ENCODE measurements at places on chromosomes 2 and 18.

GRCh38 chr2:43347746-43348145 lies 121.3 kb upstream of the ZFP36L2 start:
- H3K4me3 ChIP-seq, result no peak overlapping the region
- no peak overlapping the region for H3K27ac ChIP-seq
- H3K36me3 ChIP-seq, result no peaks in the 10 kb centered on the region
- no peaks in the 10 kb centered on the region for H3K27me3 ChIP-seq

DNA sequence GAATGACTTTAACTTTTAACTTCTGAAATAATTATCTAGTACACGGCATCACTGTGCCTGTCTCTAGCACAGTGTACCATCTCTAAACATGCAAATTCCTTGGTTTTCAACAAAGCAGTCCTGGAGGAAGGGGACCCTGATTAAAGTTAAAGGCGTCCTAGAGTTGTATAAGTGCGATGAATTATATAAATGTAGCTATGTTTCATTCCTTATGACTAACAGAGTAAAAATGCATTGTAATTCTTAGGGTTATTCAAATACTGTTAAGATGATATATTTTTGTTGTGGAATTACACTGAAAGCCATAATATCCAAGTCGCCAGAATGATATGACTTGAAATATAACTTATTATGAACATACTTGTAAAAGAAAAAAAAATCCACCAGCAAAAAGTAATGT lies 544.9 kb upstream of the LINC00305 start:
- H3K4me3 ChIP-seq, result no peak overlapping the region
- no peaks in the 10 kb centered on the region for H3K27me3 ChIP-seq
- no peaks in the 10 kb centered on the region for H3K36me3 ChIP-seq
- H3K27ac ChIP-seq, result no peak overlapping the region

DNA sequence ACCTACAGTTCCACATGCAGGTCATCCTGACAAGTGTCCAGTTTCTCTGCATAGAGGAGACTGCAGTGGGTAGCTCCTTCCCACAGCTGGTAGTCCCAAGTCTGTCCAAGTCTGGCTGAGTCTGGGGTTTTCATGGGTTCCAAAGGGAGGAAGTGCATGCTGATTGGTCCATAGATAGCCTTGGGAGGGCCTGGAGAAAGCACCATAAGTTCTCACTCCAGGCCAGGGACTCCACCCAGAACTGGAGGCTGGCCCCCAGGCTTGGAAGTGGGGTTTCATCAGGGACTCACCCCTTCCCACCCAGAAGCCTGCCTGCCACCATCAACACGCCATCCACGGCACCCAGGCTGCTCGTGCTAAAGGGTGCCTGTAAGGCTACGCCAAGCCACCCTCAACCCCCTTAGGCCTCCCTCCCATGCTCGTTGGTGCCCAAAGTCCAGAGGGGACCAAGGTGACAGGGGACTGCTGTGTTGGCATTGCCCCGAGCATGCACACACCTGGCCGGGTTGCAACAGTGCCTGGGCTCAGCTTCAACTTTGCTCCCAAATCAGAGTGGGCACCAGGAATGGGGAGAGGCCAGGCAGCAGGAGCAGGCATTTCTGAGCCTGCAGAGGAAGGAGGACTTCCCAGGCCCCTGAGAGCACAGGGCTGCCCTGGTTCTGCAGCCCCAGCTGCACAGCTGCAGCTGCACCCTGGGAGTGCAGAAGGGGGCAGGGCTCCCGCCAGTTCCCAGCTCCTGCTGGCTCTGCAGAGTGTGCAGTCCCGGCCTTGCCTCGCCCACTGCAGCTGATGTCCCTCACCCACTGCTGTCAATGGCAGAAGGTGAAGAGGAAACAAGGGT lies 116.5 kb upstream of the MAP2 start:
- DNase-seq, result no peak
- H3K27ac ChIP-seq, result no peak overlapping the region

GRCh38 chr18:11106894-11107293 lies 42.5 kb downstream of the PIEZO2 start:
- H3K36me3 ChIP-seq, result no peaks in the 10 kb centered on the region
- H3K27ac ChIP-seq, result no peak overlapping the region
- no peak overlapping the region for H3K4me3 ChIP-seq
- DNase-seq, result no peak
- H3K4me1 ChIP-seq, result no peaks in the 10 kb centered on the region

DNA sequence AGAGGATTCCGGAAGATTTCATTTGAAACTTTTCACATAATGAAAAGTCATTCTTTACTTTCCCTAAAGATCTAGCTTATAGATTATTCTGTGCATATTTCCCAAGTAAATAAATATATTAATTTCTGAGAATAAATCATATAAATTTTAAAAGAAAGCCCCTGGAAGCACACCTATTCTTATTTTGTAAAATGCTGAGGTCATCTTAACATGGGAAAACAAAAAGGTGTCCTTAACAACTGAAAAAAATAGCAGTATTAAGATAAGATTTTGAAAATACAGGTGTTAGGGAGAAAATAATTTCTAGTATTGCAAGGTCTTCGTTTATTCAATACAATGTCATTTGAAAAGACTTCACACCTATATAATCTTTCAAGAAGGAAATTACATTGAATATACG lies 567.5 kb upstream of the CHAC2 start:
- H3K4me3 ChIP-seq, result no peak overlapping the region
- no peak for DNase-seq

GRCh38 chr18:63073481-63073880 lies 246.1 kb downstream of the BCL2 start:
- no peaks in the 10 kb centered on the region for H3K4me1 ChIP-seq
- no peak for DNase-seq
- no peaks in the 10 kb centered on the region for H3K27me3 ChIP-seq
- no peaks in the 10 kb centered on the region for H3K36me3 ChIP-seq
- no peak overlapping the region for H3K27ac ChIP-seq

DNA sequence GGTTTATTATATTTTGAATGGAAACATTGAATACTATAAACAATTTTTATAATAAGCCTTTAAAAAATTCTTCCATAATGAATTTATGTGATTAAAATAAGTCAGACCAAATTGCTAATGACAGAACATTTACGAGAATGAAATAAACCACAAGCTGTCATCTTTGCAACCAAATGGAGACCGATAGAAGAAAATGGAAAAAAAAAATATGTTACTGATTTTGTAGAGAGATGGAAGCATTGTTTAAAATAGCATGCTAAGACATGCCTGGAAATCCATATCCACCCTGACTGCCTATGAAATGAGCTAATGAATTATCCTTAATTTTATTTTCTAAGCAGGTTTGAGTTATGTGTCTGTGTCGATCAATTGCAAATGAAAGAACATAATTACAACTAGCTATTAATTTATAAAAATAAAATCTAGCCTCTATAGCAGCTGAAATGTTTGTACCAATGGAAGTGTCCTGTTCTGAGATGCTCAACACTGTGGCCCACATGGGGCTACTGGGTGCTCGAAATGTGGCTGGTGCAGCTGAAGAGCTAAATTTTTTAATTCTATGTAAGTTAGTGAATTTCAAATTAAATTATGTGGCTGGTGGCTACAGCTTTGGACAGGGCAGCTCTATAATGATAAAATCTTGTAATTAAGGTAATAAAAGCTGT lies 832.8 kb downstream of the RNF144A start:
- H3K4me3 ChIP-seq, result no peak overlapping the region
- H3K27ac ChIP-seq, result no peak overlapping the region
- no peak for DNase-seq

GRCh38 chr2:128645631-128646030 lies 327.0 kb upstream of the HS6ST1 start:
- H3K36me3 ChIP-seq, result no peaks in the 10 kb centered on the region
- peaks cover 29% of the 10 kb centered on the region for H3K4me1 ChIP-seq
- no peaks in the 10 kb centered on the region for H3K27me3 ChIP-seq
- no peak overlapping the region for H3K27ac ChIP-seq
- no peak for DNase-seq

GRCh38 chr2:74003494-74004211 lies 18.9 kb downstream of the TET3 start:
- peaks cover 46% of the 10 kb centered on the region for H3K36me3 ChIP-seq
- no peak for DNase-seq
- H3K4me1 ChIP-seq, result peaks cover 58% of the 10 kb centered on the region

DNA sequence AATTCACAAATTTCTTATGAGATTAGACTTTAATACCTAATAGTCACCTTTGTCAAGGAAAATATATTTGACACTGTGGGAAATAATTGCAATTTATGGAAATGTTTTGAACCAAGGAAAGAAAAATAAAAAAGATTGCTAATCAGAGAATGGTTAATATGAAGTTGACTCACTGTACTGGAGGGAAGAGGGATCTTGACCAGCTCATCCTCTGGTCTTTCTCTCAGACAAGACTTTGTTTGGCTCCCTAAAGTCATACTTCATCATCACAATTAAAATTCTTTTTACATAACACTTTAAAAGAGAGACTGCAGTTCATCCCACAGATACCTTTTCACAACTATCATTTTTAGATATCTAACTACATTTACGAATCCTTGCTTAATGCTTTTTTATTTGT lies 538.5 kb upstream of the ZEB2 start:
- H3K27me3 ChIP-seq, result no peaks in the 10 kb centered on the region
- no peak overlapping the region for H3K27ac ChIP-seq
- no peak for DNase-seq
- no peaks in the 10 kb centered on the region for H3K36me3 ChIP-seq
- H3K4me3 ChIP-seq, result no peak overlapping the region
- H3K4me1 ChIP-seq, result no peaks in the 10 kb centered on the region

DNA sequence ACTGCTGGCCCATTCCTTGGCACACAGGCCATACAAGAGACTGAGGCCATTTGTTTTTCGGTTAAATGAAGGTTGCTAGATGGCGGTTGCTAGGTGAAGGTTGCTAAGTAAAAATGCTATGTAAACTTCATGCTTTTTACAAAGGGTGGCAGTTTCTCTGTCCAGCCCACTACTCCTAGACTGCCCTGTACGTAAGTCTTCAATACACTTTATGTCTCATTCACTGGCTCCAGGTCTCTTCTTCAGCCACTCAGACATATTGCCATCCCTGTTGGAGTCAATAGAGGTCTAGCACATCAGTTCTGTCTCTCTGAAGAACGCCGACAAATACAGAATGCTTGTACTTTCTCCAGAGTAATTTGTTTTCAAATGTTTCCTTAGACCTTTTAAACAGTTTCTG lies 370.9 kb upstream of the RND3 start:
- DNase-seq, result no peak
- no peaks in the 10 kb centered on the region for H3K36me3 ChIP-seq
- no peak overlapping the region for H3K27ac ChIP-seq
- H3K27me3 ChIP-seq, result no peaks in the 10 kb centered on the region

GRCh38 chr2:216903470-216903869 lies 43.6 kb upstream of the TNP1 start:
- no peaks in the 10 kb centered on the region for H3K27me3 ChIP-seq
- DNase-seq, result no peak
- H3K4me1 ChIP-seq, result peaks cover 5% of the 10 kb centered on the region
- no peak overlapping the region for H3K4me3 ChIP-seq

- no peak for DNase-seq
- no peaks in the 10 kb centered on the region for H3K4me1 ChIP-seq
- no peaks in the 10 kb centered on the region for H3K27me3 ChIP-seq
- H3K27ac ChIP-seq, result no peak overlapping the region
- H3K36me3 ChIP-seq, result no peaks in the 10 kb centered on the region
These were observed 29.4 kb downstream of the NGEF start for GRCh38 chr2:232983669-232984140.

DNA sequence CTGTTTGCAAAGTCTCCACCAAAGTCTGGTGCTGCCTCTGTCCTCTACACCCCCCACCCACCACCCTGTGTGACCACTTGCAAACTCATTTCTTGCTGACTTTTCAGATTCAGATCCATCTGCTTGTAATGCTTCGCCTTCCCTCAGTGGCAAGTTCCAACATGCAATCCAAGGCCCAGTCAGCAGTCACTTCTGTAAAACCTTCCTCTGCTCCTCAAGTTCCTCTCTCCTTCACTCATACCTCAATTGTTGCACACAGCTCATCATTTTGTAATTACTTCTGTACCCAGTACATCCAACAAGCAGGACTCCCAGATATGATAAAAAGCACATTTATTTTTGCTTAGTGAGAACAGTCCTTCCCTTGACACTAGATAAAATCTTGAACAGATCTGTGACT lies 6.5 kb upstream of the LOXHD1 start:
- H3K4me1 ChIP-seq, result peaks cover 1% of the 10 kb centered on the region
- H3K36me3 ChIP-seq, result no peaks in the 10 kb centered on the region
- no peaks in the 10 kb centered on the region for H3K27me3 ChIP-seq
- H3K4me3 ChIP-seq, result no peak overlapping the region
- no peak for DNase-seq
- H3K27ac ChIP-seq, result no peak overlapping the region

All from neuronal stem cell (in vitro differentiated cells).